ENCODE measurements at places on chromosomes 5 and 9. TPM values are rescaled to one million over a fixed set of nuclear protein-coding genes. Genes with fewer than 3 reads are reported as not detected.

Gene TNFSF15
- total RNA-seq = under 0.01 TPM

Gene LCN2
- total RNA-seq = not detected

Gene FREM1
- total RNA-seq = not detected

Gene PCDHA13
- total RNA-seq = not detected

Gene KIF4B
- total RNA-seq = under 0.01 TPM

Gene AIF1L
- not detected for total RNA-seq

Gene ANKRD31
- not detected for total RNA-seq

All from myometrial cell (primary cell).